ENCODE measurements at places on chromosomes 1 and 21.

- DNase-seq = no peak
These were observed 99.7 kb downstream of the GLIS1 start for GRCh38 chr1:53639251-53639763.

DNA sequence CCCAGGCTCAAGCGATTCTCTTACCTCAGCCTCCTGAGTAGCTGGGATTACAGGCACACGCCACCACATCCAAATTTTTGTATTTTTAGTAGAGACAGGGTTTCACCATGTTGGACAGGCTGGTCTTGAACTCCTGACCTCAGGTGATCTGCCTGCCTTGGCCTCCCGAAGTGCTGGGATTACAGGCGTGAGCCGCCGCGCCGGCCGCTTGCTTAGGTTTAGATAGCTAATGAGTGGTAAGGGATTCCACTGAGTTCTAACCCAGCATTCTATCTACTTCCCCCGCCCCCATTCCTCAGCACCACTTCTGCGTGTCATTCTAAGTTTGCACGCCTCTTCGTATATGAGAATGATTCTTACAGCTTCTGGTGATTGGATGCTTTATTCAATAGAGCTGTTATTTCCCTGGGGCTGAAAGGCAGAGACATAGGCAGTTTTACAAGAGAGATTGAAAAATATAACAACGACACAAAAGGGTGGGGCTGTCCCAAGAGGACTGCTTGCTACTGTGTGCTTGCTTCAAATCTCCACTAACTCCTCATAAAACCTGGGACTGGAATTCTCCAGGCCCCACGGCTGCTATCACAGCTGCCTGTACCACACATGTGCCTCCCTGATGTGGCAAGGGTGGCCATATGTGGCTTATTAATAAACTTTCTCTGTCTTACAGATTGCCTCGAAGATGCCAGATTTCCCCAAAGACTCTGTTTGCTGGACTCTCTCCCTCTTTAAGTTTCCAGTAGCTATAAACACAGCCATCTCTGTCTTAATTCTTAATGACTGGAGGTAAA is 23.7 kb upstream of the GREM2 start:
- DNase-seq = no peak

GRCh38 chr1:110291241-110292030 is 47.7 kb upstream of the RBM15 start:
- no peak for DNase-seq

GRCh38 chr1:52057876-52058415 is 1.9 kb downstream of the BTF3L4 start:
- DNase-seq = no peak

GRCh38 chr1:7403265-7404045 is 367.6 kb upstream of the VAMP3 start:
- no peak for DNase-seq
